ENCODE measurements at places on chromosomes 16 and 17.

DNA sequence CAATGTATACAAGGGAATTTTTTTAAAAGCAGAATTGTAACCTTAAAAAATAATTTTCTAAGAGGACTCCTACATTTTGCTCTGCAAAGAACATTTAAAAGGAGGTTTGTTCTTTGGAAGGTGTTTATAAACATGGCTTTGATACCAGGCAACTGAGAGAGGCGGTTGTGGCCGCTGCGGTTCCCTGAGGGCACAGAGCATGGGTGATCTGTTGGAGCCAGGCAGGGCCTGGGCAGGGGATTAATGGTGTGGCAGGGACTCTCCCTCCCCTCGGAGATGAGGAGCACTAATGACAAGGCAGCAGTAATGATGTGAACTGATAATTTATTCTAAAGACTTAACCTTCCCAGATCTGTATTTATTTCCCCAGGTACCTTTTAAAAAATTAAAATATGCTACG, 65.4 kb downstream of the WWP2 start:
- DNase-seq, result no peak

- no peak for DNase-seq
Observed at GRCh38 chr17:36196131-36196486, 449 bp downstream of the CCL3L1 start.

GRCh38 chr17:82911822-82912221, 72.0 kb upstream of the ZNF750 start:
- no peak for DNase-seq

- no peak for DNase-seq
Observed at GRCh38 chr17:3919123-3919624, 2.9 kb upstream of the P2RX1 start.

DNA sequence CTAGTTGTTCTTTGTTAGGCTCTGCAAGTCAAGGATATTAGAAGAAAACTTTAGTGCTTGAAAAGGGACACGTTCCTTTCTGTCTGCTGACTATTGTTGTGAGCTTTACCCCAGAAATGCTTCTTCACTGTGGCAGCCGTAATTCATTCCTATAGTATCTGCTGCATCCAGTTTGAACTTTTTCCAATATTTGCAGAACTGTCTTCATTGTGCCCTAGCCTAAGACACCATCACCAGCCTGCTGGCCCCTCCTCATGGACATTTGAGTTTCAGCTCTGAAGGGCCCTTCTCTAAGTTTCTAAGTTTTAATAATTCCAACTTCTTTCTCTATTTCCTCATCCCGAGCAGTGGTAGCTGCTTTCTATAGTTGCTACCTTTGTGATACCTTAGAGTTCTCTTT, 91.7 kb downstream of the SLC39A11 start:
- no peak for DNase-seq

DNA sequence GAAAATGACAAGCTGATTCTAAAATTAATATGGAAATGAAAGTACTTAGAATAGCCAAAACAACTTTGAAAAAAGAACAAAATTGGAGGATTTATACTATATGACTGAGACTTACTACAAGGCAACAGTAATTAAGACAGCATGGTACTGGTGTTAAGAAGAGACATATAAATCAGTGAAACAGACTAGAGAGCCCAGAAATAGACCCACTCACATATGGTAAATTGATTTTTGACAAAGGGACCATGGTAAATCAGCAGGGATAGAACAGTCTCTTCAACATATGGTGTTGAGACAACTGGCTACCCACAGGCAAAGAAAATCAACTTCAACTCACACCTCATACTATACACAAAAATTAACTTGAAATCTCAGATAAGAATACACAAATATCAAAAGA, 12.9 kb downstream of the CMC2 start:
- DNase-seq, result no peak

GRCh38 chr17:19296786-19297778, 59.9 kb downstream of the EPN2 start:
- no peak for DNase-seq

GRCh38 chr16:88772871-88773811, 11.9 kb downstream of the PIEZO1 start:
- DNase-seq, result peak; percentile 96

DNA sequence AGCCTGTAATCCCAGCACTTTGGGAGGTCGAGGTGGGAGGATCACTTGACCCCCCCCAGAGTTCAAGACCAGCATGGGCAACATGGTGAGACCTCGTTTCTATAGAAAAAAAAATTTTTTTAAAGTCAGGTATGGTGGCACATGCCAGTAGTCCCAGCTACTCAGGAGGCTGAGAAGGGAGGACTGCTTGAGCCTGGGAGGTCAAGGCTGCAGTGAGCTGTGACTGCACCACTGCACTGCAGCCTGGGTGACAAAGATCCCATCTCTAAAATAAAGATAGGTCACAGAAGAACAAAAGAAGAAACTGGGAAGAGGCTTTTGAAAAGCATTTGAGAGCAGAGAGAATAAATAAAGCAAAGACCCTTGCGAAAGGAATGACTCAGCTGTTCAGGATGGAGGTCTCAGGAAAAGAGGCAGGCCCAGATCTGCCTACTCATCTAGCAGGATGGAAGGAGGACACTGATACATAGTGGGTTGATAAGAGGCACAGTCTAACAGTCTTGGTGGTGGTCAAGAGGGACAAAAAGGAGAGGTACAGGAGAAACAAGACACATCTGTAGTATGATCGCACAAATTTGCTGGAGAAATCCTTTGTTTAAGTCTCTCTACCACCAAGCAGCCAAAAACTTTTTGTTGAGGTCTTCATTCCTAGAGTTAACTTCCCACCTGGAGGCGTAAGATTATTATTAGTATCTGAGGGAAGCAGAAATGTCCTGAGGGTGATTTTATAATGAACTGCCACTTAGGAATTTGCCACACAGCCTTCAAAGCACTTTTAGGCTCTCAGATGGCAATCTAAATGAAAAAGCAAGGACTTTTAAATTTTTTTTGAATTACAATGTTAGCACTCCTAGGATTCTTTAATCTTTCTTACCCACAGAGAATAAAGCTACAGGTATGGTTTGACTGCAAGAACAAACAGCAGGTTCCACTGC, 17.6 kb downstream of the ZSWIM7 start:
- peak; percentile 45 for DNase-seq

DNA sequence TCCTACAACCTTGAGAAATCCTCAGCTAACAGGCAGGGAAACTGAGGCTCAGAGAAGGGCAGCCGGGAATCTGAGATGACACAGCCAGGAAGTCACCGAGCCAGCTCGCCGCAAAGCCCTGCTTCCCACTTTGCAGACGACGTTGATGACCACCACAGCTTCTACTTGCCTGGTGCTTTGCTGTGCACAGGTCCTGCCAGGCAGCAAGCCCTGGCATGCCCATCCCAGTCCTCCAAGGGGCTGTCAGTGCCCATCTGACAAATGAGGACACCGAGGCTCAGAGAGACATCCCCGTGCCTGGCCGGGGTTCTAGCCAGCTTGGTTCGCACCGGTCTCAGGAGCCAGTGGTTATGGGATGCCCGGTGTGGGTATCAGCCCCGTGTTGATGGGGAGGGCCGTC, 20.1 kb downstream of the KCNJ12 start:
- no peak for DNase-seq

- DNase-seq, result peak; percentile 68
Observed at GRCh38 chr16:48498769-48499631, 111.0 kb downstream of the N4BP1 start.

DNA sequence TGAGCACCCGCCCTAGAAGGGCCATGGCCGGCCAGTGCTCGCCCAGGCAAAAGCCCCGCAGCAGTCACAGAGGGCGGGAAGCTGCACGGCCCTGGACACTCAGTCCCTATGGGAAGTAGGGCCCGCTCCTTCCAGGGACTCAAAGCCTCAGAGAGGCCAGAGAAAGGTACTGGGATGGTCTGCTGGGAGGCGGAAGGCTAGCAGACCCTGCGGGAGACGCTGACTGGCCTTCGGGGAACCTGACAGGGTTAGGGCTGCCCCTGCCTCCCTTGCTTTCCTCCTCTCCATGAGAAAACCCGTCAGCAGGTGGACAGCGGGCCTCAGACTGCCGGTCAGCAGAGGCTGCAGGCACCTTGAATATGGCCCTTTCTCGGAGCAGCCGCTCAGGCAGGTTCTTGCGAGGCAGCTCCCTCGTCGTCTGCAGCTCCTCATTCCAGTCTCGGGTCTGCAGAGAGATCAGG, 11.5 kb downstream of the CLUH start:
- no peak for DNase-seq

DNA sequence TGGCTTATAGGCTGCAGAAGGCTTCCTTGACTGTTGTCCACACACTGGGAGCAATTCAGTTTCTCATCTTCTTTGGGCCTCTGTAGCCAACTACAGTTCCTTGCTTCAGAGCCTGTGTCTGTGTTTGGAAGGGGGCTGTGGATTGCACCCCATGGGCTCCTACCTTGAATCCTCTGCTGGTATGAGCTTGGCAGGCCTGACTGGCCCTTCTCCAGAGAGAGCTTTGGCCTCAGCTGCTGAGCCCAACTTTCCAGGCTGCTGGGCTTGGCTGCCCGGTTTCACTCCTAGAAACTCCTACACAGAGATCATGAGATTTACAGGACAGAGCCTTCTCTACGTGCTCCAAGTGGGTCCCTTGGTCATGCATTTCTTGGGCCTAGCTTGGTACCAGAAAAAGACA, 354.4 kb downstream of the SNX29 start:
- no peak for DNase-seq

- no peak for DNase-seq
Observed at GRCh38 chr17:21193031-21193430, 20.9 kb downstream of the TMEM11 start.

- DNase-seq, result peak; percentile 81
Observed at GRCh38 chr16:87956365-87957231, 5.4 kb downstream of the BANP start.

GRCh38 chr16:27220991-27221390, 17.7 kb downstream of the KDM8 start:
- DNase-seq, result no peak

- DNase-seq, result no peak
Observed at GRCh38 chr17:41163828-41164227, 3.3 kb upstream of the KRTAP4-4 start.

DNA sequence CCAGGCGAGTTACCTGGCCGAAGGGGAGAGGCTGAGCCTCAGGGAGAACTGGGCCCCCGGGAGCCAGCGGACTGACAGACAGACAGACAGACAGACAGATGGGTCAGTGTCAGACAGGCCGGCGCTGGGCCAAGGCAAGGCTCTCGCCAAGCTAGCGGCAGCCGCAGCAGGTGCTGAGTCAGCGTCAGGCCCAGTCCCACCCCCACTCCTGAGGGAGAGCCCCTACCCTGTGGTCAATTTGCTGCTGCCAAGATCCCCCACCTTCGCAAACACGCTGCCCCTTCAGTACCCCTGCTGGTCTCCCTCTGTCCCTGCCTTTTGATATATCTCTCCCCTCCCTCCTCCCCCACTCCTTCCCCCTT, 1.5 kb downstream of the FGF11 start:
- peak; percentile 74 for DNase-seq

DNA sequence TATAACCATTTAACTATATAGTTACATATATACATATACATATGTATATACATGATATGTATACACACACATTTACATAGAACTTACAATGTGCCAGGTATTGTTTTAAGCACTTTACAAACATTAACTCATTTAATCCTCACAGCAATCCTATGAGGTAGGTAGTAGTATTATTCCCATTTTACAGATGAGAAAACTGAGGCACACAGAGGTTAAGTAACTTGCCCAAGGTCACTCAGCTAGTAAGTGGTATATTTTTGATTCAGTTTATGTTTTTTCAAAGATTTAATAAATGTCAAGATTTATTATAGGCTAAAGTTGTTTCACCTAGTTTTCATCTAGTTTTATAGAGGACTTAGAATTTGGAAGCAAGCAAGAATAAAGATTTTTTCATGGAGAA, 6.6 kb downstream of the KRT222 start:
- DNase-seq, result no peak

GRCh38 chr17:27539152-27539551, 82.9 kb downstream of the KSR1 start:
- DNase-seq, result no peak

DNA sequence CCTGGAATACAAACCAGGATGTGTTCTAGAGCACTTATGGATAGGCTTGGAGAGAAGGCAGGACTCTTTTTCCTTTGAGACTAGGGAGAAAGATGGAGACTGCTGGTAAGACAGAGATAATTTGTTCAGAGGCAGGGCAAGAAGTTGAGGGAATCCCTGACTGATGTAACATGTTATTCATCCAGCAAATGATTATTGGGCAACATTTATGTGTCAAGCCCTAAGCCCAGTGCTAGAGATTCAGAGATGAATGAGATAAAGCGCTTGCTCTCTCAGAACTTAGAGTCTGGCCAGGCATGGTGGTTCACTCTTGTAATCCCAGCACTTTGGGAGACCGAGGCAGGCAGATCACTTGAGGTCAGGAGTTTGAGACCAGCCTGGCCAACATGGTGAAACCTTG, 47.8 kb upstream of the NUFIP2 start:
- DNase-seq, result peak; percentile 19

- no peak for DNase-seq
Observed at GRCh38 chr17:2176499-2177169, 121.7 kb downstream of the HIC1 start.

DNA sequence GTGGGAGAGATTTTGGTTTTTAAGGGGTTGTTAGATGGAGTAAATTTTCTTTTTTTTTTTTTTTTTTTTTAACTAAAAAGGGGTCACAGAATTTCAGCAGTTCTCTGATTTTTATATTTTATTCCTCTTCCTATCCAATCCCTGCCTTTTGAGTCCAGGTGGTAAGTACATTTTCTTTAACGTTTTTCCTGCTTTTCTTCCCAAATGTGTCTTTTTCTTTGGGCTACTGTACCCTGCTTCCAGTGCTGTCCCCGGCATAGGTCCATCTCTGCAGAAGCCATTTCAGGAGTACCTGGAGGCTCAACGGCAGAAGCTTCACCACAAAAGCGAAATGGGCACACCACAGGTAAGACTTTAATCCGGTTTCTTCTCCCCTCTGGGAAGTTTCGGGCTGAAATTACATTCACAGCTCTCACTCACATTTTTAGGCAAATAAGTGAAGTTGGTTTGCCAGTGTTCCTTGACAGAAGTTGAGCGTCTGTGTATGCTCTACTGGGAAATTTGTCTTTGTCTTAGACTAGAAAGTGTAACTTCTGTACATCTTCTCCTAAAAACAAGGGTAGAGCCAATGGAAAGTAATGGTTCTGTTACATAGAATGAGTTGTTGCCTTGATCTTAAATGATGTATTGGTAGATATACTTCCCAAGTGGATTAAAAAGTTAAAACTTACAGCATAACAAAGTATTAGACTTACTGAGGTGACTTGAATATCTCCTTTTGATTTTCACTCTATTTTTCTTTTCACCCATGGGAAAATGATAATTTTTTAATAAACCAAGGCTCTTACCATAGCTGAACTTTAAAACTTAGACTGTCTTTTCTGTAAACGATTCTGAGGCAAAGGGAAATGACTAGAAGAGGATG, 54.5 kb downstream of the TUBD1 start:
- DNase-seq, result peak; percentile 59

GRCh38 chr17:9943343-9943742, 38.3 kb upstream of the RCVRN start:
- no peak for DNase-seq

Data from fibroblast of upper back skin (primary cell).